ENCODE measurements at places on chromosomes 12 and 14.

DNA sequence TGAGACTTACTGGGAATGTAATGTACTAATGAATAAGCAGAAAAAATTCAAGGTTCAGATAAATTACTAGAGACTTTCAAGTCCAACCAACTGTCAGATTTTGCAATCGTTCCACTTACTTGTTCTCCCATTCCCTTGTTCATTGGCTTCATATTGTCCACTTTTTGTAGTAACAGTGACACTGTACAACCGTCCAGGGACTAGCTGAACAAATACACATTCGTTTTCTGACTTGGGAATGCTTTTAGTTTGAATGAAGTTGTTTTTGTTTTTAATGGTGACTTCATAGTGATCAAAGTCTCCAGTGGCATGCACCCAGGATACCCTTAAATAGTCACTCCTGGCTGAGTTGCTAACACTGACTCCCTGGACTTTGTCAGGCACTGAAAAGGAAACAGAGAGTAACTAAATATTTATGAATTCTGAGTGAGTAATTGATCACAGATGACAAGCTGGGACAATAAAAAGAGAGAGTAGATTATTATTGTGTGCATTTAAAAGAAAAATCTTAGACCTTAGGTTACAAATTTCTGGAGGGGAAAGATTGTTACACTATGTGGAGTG lies 65.4 kb downstream of the PTPRB start:
- no peak for DNase-seq

DNA sequence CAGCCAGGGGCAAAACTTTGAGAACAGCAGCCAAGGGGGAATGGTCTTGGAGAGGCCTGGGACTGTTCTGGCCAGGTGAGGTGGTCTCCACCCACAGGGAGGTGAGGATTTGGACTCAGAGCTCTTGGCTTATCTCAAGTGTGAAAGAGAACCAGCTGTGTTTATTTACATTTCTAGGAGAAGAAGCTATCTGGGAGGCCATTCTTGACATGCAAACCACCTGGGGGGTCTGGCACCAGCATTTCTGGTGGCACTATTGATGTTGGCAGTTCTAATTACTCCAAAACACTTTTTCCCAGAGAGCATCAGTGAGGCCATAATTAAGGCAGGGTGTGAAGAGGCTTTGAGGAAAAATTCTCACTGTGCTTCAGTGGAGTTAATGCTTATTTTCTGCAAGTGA lies 95.1 kb downstream of the CAND1 start:
- DNase-seq = no peak

GRCh38 chr12:82665142-82665923 lies 21.4 kb upstream of the TMTC2 start:
- DNase-seq = no peak

DNA sequence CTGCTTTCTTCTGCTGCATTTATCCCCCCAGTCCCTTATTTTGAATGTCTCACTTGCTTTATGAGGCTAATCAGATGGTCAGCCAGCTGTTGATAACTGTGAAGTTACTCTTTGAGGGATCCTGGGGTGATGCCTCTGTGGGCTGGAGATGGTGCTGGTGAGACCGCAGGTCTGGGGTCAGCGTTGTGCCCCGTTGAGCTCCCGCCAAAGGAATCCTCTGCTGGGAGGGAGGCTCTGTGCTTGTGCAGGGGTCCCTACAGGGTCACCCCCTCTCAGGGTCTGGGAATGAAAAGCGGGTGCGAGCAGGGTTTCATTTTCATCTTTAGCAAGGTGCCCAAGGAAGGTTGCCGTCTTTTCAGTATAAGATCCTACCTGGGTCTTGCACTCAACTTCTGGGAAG lies 161.2 kb upstream of the RTL1 start:
- DNase-seq = no peak

- no peak for DNase-seq
These were observed 526 bp downstream of the MLXIP start for GRCh38 chr12:122079033-122079531.

- DNase-seq = no peak
These were observed 115.7 kb downstream of the DIO2 start for GRCh38 chr14:80095623-80096022.

All from GOT3 (cell line).